ENCODE measurements at places on chromosomes 5 and 9.

DNA sequence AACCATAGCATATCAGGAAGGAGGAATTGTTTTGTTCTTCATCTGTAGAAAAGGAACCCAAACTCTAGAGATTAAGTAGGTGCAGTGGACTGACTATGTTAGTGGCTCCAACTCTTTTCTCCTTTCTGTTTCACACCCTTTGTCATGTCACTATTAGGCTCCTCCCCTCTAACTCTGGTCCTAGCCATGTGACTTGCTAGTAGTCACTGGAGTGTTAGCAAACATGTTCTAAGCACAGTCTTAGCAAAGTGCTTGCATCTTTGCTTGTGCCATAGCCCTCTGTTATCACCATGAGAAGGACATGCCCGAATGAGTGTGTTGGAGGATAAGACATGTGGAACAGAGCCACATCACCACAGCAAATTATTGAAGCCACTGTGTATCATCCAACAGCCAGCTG is 55.4 kb upstream of the PPP3R2 start:
- DNase-seq: no peak

DNA sequence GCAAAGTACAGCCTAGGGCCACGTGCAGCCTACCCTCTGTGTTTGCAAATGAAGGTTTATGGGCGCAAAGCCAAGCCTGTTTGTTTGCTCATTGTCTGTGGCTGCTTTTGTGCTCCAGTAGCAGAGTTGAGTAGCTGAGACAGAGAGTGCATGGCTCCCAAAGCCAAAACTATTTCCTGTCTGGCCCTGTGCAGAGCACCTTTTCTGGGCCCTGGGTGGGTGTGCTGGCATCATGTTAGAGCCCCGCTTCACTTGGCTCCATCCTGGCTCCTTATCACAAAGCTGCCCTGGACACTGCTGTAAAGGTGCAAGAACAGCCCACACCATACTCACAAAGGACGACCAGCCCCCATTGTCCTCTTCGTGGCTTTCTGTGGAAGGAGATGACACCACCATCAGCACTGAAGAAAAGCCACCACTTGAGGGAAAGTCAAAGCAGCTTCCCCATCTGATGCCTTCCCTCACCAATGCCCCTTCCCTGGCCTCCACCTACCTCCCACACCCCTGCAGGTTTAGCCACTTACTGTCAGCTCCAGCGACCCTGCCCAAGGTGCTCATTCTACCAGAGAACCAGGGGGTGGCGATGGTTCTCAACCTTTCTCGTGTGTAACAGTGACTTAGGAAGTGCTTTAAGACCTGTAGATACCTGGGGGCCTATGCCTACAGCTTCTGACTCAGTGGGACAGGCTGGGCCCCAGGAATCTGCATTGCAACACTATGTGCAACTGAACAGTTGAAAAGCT is 23.4 kb downstream of the LCP2 start:
- DNase-seq: peak; percentile 59

DNA sequence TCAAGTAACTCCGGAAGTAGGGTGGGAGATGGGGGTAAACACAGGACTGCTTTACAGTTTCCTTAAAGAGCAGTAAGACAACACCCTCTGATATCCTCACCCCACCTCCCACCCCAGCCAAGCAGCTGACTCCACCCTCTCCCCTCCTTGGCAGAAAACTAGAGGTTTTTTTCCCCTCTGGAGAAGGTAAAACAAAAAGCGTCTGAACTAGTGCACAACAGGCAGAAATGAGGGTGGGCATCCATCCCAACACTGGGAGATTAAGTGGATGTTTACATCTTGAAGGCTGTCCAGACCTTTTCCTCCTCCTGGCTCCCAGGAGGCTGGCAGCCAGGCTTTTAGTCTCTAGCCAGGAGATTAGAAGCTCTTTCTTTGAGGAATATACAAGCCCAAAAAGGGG is 13.9 kb upstream of the CTNNAL1 start:
- DNase-seq: no peak

DNA sequence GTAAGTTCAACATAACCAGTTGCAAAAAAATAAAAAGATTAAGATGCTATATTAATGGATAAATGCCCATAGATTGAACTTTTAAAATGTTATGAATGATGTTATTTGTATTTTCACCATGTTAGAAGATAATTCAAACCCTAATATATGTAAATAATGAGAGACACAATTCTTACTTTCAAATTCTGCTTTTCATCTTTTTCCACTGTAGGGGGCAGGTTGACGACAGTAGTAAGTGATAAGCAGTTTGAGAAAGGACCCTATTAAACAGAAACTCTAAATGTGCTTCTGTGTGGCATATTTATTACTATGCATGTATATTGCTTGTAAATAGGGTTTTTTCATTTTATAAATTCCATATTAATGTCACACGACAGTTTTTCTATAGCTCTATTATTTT is 591.1 kb downstream of the SEMA5A start:
- DNase-seq: peak; percentile 6

DNA sequence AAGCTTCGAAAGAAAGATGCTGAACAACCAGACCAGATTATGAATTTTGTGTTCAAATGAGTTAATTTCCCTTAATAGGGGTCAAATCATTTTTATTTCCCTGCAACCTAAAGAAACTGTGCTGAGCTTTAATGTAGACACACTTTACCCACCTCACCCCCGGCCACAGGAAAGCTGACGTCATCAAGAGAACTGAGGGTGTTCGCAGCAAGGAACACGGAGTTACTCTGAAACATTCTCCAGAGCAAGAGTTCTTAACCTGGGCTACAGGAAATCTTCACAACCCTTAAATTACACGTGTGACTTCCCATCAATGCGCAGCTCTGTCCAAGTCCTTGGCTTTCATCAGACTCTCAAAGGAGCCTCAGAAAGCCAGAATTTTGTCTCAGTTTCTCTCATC is 116.3 kb downstream of the COL23A1 start:
- DNase-seq: no peak

- no peak for DNase-seq
These were observed 262.3 kb downstream of the TAF11L14 start for GRCh38 chr5:17896605-17897004.

DNA sequence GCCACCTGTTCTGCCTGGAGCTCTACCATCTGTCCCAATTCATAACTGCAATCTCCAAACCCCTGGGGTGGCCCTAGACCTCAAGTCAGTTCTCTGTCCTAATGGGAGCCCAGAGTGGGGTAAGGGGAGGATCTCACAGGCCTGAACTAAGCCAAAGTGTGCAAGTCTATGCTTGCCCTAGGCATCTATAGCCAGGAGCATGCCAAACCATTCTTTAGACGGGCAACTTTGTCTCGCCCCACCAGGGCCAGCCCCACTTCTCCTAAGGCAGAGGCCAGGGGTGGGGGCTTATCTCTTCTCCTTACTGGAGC is 3.3 kb downstream of the ACSL6 start:
- no peak for DNase-seq

GRCh38 chr5:16656561-16657191 is 39.9 kb upstream of the RETREG1 start:
- no peak for DNase-seq

DNA sequence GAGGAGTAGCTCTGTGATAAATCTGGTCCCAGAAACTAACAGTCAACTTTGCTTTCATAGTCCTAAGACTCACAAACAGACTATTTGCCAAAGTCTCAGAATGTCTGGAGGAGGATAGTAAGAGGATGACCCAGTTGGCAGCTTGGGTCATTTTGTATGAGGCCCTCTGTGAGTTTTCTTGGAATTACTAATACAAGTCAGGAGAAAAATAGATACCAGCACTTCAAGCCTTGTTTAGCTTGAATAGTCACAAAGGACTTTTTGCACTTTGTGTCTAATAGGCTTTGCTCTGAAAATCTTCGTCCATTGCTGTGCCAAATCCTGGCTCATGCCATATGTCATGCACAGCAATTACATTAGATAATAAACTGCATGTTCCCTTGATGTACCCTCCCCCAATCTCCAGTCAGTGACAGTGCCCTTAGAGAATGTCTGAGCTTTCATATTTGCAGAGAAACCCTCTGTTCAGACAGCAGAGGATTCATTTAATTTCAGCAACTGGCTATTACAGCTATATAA is 612.8 kb downstream of the CSNK1G3 start:
- DNase-seq: no peak

DNA sequence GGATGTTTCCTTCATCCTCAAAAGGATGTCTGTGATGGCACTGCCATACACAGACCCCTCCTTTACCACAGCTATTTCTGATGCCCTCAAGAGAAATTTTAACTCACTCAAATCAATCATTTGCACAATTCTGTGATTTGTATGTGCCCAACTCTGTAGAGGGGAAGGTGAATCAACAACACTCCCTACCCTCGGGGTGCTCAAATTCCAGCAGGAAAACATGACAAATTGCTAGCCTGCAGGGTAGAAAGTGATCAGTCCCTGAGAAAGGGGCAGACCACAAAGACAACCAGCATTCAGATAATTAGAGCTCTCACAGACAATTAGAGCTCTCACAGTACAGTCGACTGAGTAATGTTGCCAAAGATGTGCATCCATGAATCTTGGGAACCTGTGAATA is 45.3 kb upstream of the FOXE1 start:
- DNase-seq: no peak

Measured in Ammon's horn (tissue), 1 donor.